Stimulated activated CD4-positive, alpha-beta T cell treated with anti-CD3 and anti-CD28 coated beads, TNF-alpha, amount 100 ng/mL, for 4 hours (primary cell): ENCODE measurements at places on chromosomes 16 and 17.

GRCh38 chr17:80822700-80823410 is 168.8 kb upstream of the CHMP6 start:
- DNase-seq, result no peak

GRCh38 chr16:70421014-70421413 is 17.9 kb downstream of the ST3GAL2 start:
- no peak for DNase-seq

DNA sequence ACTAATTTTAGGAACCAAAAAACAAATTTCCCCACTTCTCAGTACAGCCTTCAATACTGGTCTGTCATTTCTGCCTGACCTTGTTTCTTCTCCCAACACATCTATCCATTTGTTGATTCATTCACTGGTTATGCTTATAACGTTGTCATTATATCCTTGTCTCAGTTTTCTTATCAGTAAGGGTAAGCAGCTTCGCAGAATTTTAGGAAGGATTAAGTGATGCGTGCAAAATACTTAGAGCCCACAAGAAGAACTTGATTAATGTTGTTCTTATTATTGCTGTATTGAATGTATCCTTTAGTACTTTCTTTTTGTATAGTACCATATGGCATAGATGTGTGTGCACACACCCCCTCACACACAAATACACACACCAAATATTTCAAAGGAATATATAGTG is 403.5 kb upstream of the HSBP1 start:
- no peak for DNase-seq

GRCh38 chr16:35339337-35339736 is 1879.9 kb downstream of the TP53TG3F start:
- no peak for DNase-seq

GRCh38 chr17:10879190-10879836 is 41.4 kb upstream of the PIRT start:
- DNase-seq, result no peak

DNA sequence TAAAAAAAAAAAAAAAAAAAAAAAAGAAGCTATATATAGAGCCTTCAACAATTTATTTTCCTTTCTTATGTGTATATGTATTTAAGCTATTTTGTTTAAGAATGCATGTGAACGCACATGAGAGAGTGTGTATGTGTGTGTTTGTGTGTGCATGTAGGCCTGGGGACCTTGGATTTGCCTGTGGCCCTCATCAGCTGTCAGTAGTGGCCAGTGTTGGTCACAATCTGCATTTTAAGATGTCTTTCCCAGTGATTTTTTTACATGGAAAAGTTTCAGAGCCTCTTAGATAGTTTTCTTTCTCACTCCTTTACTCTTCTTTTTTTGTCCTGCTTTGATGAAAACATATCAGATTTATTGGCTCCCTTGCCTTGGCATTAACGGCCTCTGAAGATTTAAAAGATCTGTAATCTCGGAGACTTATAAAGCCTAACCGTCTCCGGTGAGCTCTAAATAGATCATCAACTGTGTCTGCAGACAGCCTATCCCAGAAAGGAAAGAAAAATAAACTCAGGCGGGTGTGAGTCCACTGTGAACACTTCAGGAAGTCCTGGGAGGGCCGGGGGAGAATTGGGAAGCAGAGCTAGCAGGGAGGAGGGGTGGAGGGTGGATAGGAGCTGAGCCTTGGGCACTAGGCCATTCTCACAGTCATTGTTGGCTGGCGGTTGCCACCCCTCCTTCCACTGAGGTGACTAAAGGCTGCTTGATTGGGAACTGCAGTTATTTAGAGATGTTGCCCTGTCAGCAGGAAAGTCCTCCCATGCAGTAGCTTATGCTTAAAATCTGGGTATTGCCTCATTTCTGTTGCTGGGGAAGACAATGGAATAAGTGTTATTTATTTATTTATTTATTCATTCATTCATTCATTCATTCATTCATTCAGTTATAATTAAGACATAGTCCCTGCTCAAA is 86.8 kb downstream of the WWP2 start:
- no peak for DNase-seq

- DNase-seq, result no peak
Measured at GRCh38 chr17:57662644-57663308, 82.3 kb downstream of the CCDC182 start.

DNA sequence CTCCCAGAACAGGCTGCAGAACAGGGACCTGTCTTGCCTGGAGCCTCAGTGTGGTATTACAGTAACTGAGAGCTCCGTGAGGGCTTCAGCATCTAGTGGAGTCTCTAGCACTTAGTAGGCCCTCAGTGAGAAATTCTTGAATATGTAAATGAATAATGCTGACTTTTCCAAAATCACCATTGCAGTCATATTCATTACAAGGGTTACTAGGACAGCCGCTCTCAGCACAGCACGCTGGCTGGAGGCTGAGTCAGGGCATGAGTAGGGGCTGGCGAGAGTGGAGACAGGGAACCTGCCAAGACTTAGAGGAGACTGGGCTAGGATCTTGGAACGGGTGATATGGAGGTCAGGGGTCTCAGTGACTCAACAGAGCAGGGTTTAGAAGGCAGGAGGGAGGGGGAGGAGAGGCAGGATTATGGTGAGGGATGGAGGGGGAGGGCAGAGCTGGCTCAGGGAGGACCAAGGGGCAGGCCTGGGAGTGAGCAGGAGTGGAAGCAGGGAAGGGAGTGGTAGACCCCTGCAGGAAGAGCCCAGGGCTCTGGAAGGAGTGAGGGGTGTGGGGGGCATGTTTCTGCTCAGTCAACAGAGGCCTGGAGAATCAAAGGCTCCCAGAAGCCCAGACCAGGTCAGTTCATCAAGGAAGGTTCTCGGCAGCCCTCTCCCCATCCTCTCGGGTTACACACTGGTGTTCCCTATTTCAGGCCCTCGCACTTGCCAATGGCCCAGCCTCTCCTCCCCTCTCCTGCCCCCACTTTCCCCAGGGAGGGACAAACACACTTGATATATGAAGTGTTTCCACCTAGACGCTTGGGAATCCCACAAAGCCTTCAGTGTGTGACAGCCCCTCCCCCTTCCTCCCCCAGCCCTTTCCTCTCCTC is 42.3 kb downstream of the FZD2 start:
- DNase-seq, result no peak

DNA sequence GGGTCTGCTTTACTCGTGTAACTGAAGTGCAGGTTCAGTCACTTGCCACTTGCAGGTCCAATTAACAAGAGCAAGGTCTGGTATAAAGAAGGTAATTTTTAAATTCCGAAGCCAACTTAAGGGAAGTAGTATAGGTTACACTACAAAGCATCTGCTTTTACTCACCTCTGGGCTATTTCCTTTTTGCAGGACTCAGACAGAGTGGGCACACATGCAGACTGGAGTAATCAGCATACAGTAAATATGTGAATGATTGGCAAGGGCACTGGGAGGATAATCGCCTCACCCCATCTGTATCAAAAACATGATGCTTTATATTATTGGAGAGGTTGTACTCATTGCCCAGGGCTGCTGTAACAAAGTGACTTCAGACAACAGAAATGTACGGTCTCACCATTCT is 160.1 kb upstream of the CDH5 start:
- DNase-seq, result no peak

DNA sequence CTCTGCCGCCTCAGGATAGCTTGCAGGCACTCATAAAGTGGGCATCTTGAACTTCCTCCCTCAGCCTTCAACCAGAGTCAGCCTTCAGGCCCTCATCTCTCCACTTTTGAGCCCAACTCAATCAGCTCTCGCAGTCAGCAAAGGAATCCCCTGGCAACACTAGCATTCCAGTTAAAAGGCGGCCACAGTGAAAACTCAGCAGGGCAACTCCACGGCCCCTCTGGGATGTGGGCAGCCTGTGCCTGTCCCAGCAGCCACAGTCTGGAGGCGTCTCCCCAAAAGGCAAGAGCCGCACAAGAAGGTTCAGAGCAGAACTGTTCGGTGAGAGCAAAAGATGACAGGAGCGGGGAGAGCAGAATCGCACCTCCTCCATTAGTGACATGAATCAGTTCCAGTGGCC is 9.0 kb downstream of the TMEM11 start:
- no peak for DNase-seq

GRCh38 chr16:49928176-49929041 is 72.5 kb upstream of the ZNF423 start:
- no peak for DNase-seq

DNA sequence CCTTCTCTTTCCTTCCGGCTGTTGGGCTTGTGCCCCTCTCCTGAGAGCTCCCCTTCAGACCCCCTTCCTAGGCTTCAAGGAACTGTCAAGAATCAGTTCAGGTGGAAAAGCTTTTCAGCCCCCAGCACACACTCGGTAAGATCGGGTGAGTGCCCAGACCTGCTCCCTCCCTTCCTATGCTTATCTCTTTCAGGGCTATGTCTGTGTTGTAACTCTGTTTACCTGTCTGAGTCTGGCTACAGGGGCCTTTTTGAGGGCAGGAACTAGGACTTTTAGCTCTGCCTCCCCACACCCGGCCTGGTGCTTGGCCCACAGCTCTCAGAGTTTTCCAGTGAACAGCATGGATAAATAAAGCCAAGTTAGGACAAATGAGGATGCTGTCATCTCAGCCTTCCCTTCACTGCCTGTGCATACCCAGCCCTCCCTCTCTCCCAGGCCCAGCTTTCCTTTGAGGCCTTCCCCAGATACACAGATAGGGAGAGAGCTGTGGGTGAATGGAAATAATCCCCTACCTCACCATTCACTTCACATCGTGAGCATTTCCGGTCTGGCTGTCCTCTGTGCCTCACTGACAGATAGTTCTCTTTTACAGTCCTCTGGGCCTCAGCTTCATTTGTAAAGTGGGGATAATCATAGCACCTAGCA is 5.7 kb upstream of the MRPS23 start:
- no peak for DNase-seq

GRCh38 chr17:59766491-59766890 is 59.0 kb downstream of the VMP1 start:
- DNase-seq, result no peak

GRCh38 chr16:86584071-86584685 is 5.8 kb downstream of the FOXL1 start:
- no peak for DNase-seq

DNA sequence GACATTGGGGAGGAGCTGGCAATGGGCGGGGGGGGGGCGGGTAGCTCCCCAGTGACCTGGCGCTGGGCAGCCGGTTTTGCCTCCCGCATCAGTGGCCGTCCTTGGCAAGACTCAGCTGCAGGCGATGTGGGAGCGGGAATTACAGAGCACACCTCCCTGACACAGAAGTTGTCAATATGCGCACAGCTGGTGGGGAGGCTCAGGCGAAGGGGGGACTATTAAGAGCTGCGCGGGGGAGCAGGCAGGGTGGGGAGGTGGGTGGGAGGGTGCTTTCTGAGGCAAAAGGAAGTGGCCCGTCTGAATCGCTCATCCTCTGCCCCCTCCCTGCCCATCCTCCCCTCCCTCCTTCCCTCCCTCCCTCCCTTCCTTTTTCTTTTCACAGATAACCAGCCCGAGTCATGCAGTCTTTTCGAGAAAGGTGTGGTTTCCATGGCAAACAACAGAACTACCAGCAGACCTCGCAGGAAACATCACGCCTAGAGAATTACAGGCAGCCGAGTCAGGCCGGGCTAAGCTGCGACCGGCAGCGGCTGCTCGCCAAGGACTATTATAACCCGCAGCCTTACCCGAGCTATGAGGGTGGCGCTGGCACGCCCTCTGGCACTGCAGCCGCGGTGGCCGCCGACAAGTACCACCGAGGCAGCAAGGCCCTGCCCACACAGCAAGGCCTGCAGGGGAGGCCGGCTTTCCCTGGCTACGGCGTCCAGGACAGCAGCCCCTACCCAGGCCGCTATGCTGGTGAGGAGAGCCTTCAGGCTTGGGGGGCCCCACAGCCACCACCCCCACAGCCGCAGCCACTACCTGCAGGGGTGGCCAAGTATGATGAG is 44.0 kb downstream of the SREBF1 start:
- DNase-seq, result no peak

- no peak for DNase-seq
Measured at GRCh38 chr17:43741636-43742035, 17.0 kb downstream of the SOST start.

GRCh38 chr16:27242398-27242797 is 26.2 kb downstream of the NSMCE1 start:
- no peak for DNase-seq

DNA sequence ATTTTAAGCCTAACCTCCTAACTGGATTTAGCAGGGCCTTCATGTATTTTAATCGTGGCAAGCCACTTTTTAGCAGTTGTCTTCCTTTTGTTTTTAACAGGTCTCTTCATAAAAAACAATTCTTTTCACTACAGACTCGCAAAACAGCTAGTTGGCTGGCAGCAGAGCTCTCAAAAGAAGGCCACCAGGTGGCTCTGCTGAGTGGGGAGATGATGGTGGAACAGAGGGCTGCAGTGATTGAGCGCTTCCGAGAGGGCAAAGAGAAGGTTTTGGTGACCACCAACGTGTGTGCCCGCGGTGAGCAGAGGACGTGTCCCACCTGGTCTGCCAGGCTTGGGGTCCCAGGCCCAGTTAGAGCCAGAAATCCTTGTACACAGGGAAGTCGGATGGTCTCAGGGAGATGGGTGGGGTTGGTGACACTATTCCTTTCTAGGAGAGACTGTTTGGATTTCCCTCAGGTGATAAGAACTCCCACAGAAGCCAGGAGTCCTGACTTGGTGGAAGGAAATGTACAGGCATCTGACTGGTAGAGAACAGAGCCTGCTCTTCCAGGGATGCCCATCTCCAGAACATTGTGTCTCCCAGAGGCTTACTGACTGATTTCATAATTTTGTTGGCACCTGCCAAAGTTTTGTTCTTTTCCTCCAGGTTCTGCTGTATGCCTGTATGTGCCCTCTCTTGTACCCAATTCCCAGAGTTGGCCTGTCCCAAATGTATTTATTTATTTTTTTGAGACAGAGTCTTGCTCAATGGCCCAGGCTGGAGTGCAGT is 14.9 kb upstream of the DDX19A start:
- no peak for DNase-seq

- DNase-seq, result no peak
Measured at GRCh38 chr17:55683550-55684315, 38.9 kb downstream of the TMEM100 start.

DNA sequence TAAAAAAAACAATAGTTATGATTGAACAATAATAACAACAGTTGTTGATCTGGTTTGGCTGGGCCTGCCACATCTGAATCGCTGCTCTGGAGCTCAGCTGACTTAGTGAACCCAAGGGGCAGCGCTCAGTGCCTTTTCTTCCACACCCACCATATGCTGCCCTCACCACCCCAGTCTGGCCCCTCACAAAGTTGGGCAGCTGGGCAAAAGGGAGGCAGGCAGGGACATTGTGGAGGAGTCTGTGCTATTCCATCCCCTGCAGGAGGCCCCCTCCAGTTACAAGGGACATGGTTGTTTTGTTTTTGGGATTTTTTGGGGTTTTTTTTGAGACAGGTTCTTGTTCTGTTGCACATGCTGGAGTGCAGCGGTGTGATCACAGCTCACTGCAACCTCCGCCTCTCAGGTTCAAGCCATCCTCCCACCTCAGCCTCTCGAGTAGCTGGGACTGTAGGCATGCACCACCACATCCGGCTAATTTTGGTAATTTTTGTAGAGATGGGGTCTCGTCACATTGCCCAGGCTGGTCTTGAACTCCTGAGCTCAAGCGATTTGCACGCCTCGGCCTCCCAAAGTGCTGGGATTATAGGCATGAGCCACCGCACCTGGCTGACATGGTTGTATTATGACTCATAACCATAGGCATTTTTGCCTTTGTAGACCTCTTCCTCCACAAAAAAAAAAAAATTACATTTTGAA is 8.6 kb upstream of the PECAM1 start:
- DNase-seq, result no peak

GRCh38 chr16:47156680-47157215 is 13.0 kb upstream of the NETO2 start:
- no peak for DNase-seq
